ENCODE measurements at places on chromosomes 4 and X.

DNA sequence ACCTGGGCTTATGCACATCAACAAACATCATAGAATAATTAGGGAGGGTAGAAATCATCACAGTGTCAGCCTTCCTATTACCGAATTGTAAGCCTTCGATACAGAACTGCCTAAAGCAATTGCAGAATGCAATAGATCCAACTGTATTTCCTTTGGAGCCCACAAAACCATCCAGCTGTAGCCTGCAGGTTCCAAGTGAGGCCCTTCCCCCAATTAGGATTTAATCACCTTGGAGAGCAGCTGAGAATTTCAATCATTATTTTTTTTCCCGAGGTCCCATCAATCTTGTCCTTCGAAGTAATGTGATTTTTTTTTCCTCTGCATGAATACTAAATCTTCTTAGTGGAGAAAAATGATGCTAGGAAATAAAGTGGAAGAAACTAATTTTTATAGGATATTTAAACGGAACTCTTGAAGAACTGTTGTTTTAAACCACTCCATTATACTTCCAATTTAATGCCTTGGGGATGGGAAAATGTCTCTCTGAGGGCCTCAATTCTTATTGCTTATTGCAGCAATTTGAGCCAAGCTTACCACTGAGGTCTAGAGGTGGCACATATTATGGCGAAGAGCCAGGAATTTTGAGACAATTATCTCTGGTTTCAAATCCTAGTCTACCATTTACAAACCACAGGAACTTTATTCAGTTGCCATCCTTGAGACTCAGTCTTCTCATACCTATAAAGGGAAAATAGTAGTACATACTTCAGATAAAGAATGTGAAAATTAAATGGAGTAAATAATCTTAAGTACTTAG lies 953.4 kb upstream of the IGFBP7 start:
- no peak for DNase-seq

- no peak for DNase-seq
These were observed 5.8 kb downstream of the ANOS1 start for GRCh38 chrX:8726031-8726652.

- no peak for DNase-seq
These were observed 21.4 kb downstream of the ZCCHC13 start for GRCh38 chrX:74325130-74326059.

DNA sequence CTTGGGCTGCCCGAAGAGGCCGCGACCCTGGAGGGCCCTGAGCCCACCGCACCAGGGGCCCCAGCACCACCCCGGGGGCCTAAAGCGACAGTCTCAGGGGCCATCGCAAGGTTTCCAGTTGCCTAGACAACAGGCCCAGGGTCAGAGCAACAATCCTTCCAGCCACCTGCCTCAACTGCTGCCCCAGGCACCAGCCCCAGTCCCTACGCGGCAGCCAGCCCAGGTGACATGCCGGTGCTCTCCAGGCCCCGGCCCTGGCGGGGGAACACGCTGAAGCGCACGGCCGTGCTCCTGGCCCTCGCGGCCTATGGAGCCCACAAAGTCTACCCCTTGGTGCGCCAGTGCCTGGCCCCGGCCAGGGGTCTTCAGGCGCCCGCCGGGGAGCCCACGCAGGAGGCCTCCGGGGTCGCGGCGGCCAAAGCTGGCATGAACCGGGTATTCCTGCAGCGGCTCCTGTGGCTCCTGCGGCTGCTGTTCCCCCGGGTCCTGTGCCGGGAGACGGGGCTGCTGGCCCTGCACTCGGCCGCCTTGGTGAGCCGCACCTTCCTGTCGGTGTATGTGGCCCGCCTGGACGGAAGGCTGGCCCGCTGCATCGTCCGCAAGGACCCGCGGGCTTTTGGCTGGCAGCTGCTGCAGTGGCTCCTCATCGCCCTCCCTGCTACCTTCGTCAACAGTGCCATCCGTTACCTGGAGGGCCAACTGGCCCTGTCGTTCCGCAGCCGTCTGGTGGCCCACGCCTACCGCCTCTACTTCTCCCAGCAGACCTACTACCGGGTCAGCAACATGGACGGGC lies 579 bp downstream of the ABCD1 start:
- no peak for DNase-seq

- no peak for DNase-seq
These were observed 2326.8 kb upstream of the AGA start for GRCh38 chr4:179768996-179769395.

DNA sequence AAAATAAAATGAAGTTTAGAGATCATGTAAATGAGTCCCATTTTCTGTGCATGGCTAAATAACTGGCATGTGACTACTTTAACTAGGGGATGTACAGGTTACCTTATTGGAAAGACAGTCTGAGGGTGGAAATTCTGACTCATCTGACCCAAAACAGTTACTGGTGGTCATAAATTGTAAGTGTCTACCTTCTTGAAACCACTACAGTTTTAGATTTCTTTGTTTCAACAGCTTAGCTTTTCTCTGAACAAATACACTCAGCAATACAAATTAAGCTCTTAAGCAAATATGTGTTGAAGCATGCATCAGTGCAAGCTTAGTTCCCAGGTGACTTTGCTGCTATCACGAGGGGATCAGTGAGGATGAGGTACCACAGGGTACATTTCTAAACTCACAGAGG lies 60.7 kb upstream of the PGM2 start:
- no peak for DNase-seq

- DNase-seq: no peak
These were observed 52.0 kb upstream of the ATOH1 start for GRCh38 chr4:93776386-93777080.

GRCh38 chrX:118373538-118373937 lies 27.6 kb downstream of the WDR44 start:
- no peak for DNase-seq

GRCh38 chrX:118595501-118596042 lies 100.0 kb downstream of the DOCK11 start:
- DNase-seq: no peak

DNA sequence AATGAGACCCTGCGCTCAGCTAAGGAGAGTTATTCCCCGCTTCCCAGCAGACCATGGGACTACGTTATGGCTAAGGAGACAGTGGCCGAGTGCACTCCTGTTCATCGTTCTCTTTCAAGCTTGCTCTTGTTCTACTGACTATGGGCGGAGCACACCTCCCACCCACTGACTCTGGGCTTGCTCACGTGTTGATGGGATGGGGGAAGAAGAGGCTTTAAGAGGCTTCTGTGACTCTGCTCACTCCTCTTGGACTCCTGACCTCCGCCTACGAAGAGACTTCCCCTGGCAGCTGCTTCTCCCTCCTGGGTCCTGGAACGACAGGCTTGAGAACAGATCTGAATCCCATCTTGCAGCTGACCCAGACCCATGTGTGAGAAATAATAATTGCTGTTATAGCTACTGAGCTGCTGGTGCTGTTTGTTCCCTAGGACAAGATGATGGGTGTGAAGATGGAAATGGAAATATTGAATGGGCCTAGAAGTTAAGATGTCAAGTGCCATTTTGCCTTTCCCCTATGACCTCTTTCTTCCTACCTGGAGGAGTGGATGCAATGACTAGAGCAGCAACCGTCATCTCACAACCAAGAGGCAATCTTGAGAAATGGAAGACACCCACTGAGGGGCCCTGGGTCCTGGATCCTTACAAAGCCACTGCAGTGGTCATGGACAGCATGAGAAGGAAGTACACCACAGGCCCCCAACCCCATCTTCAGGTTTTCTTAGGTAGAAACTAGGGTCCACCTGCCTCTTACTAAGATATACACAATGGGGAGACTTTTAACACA lies 38.7 kb upstream of the IRAK1 start:
- no peak for DNase-seq

- no peak for DNase-seq
These were observed 12.2 kb downstream of the EGFL6 start for GRCh38 chrX:13581554-13581953.

DNA sequence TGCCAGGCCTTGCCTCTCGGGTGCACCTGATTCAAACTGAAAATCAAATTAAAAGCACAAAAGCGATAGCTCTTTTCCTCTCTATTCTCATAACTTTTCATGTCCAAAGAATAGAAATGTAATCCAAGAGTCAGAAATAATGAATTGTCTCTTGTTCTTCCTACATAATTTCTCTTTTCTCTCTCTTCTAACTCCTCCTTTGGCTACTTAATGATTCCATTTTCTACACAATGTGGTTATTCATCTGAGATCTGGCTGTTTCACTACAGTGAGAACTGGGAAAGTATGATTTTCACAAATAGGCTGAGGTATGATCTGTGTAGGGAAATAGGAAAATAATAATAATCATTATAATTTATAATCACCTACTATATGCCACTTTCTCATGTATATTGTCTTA lies 703.5 kb downstream of the PDHA2 start:
- DNase-seq: no peak

- DNase-seq: no peak
These were observed 4.1 kb upstream of the INTS6L start for GRCh38 chrX:135516376-135516775.

DNA sequence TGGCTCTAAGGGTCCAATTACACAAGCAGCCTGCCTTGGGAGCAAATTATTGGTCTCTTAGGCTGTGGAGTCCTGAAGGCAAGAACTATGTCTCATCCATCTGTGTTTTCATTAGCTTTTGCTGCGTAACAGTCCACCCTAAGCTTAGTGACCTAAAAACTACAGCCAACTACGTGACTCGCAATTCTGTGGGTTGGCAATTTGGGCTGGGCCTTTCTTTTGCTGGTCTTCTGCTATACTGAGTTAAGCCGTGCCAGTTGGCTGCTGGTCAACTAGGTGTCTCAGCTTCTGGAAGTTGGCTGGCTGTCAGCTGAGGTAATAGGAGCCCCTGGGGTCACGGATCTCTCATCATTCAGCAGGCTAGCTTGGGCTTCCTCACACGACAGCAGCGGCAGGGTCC lies 205.6 kb upstream of the S100G start:
- no peak for DNase-seq

- no peak for DNase-seq
These were observed 35.8 kb upstream of the PRDM8 start for GRCh38 chr4:80161413-80162058.

- DNase-seq: peak; percentile 66
These were observed 1.1 kb downstream of the OGT start for GRCh38 chrX:71533851-71534561.

DNA sequence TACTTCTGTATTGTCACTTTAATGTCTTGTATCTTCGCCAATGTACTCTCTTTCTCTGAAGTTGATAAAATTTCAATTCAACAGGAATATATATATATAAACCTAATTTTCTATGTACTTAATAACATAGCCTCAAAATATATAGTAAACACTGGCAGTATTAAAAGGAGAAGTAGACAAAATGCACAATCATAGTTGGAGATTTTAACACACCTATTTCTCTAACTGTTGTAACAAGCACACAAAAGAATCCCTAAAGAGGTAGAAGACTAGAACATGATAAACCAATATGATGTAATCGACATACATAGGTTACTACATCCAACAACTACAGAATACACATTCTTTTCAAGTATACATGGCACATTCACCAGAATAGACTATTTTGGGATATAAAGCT lies 65.5 kb downstream of the ZNF81 start:
- no peak for DNase-seq

DNA sequence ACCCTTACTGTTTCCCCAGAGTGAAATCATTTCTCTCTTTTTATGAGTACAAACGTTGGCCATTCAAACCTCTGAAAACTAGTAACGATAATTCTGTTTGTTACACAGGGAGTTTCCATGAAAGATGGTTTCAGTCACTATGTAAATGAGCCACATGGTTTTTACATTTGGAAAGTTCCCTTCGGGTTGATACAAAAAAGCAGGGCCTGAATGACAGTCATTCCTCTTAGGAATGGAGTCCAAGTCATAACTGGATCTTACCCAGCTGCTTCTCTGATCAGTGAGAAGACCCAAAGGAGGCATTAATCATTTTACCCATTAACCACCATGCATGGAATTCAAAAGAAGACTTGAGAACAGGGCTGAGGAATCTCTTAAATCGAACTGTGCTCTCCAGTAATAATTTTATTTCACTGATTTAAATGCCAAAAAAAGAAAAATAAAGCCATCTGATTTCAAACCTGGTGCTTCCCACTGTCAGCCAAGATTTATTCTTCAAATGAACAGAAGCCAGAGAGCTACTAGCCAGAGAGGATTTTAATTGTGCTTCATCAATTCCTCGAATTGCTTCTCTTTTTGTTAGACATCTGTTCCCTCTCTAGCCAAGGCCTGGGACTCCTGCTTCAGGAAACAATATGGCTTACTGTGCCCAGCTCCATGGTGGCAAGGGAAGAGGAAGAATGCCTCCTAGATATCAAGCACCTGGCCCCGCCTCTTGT lies 3.2 kb downstream of the SOWAHB start:
- DNase-seq: no peak

DNA sequence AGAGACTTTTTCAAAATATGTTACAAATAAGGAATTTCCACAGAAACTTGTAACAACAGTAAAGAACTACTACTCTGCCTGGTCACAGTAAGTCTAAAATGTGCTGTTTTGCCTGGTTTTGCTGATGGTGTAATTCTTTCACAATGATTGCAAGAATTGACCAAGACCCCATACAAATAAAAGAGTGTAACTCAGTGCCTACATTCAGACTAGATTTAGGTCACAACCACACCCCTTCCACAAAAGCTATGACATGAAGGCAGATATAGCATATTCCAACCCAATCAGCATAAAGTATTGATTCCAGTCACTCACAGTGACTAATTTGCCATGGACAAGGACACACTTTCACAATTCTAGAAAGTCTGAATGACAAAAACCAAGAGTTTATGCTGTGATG lies 53.7 kb upstream of the TMPRSS11F start:
- no peak for DNase-seq

DNA sequence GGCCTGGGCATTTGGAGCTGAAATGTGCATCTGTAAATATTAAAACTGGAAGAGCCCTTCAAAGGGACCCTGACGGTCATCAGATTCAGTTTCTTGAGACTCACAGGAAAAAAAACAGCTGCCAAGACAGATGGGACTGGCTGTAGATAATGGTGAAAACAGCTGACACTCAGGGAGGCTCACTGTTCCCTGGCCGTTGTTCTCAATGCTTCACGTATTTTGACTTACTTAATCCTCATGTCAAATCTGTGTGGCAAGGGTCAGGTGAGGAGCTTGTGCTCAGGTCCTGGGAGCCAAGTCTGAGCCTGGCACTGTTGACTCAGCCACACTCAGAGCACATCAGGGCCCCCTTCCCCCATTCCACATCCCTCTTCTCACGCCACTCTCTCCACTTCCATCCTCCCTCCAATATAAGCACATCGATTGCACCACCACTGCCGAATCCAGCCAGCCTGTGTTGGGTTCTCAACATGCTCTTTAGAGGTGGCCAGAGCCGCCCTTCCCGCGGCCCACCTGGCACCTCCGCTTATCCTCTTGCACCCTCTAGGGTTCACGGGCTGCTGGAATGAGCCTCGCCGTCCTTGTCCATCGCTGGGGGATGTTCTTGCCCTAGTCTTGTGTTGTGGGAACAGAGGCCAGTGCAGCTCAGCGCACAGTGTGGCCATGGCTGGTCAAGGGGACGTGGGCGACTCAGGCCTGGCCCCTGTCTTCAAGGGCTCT lies 40.1 kb downstream of the EVC start:
- no peak for DNase-seq

Measured in SW 1271 (cell line).